Cardiac fibroblast (primary cell): ENCODE measurements at places on chromosomes 5 and 9.
A peak's percentile ranks its signal among the peaks of the same experiment; 100 is the strongest.

DNA sequence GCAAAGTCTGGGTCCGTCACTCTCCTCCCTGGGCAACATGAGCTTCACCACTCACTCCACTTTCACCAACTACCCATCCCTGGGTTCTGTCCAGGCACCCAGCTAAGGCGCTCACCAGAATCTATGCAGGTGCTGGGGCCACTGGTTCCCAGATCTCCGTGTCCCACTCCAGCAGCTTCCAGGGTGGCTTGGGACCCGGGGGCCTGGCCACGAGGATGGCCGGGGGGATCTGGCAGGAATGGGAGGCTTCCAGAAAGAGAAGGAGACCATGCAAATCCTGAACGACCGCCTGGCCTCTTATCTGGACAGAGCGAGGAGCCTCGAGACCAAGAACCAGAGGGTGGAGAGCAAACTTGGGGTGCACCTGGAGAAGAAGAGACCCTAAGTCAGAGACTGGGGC, 1611.0 kb upstream of the ACO1 start:
- no peak for DNase-seq

- DNase-seq, result no peak
Measured at GRCh38 chr5:1383886-1384401, 39.0 kb upstream of the CLPTM1L start.

DNA sequence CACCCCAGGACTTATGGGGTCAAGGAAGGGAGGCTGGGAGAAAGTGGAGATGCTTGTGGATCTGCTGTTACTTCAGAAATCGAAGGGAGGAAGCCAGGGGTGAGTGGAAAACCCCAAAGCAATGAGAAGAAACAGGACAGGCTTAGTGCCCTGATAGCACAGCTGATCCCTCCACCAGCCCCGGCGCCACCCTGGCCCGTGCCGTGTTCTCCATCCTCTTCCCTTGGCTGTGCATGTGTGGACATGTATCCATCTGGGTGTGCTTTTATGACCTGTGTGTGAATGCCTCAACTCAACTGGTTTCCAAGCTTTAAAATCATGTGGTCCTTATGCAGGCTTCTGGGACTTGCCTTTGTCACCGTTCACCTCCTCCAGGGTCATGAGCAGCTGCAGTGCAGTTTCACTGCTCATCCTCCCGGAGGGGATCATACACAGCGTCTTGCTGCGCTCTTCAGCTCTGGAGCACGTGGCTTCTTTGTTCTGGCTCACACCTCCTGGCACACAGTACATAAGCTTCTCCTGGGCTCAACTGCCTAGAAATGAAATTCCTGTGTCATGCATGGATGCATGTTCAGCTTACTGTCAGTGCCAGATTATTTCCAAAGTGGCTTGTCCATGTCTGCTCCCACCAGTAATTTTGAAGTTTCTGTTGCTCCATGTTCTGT, 58.2 kb downstream of the IPPK start:
- DNase-seq, result no peak

DNA sequence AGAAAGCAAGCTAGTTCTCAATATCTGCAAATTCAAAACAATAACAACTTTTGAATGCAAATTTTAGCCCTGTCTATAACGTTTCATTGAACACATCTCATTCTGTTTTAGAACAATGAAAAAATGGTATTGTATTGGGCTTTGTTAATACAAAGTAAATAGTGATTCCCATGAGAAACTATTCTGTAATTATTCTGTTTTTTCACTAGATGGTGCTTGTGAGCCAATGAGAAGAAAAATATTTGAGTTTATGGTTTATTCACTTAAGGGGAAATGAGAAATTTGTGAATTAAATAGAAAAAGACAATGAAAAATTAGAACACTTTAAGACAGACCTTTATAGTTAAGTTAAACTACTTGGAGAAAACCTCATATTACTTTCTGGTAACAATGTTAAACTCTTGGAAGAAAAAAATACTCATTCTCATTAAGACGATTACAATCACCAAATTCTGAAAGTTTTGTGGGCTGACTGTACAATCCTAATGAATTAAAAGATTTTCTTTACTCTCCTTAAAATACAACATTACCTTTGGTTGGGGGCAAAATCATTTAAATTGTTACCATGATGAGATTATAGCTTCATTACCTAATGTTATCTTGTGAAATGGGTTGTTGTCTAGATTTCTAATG, 127.0 kb downstream of the NNT start:
- DNase-seq, result peak; percentile 68

GRCh38 chr9:37215830-37216229, 95.5 kb downstream of the ZCCHC7 start:
- DNase-seq, result peak; percentile 39

GRCh38 chr9:127980060-127980705, 606 bp downstream of the EEIG1 start:
- no peak for DNase-seq

DNA sequence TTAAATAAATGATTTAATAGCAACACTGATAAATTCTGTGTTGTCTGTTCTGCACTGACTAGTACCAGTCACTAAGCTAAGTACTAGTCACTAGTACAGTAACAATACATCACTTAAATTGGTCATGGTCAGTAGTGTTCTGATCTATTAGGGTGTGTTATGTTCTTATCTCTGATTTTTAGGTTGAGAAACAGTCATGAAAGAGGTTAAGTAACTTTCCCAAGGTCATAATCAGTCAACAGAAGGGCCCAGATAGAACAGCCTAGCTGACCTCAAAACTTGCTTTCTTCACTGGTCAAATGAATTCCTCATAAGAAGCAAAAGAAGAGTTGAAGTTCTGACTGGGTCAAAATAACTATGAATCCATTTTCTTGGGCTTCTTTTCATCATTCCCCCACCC, 1492.7 kb downstream of the MAT2B start:
- no peak for DNase-seq

GRCh38 chr5:148569948-148570347, 84.4 kb downstream of the HTR4 start:
- no peak for DNase-seq

GRCh38 chr5:171477101-171477500, 57.7 kb downstream of the FGF18 start:
- DNase-seq, result no peak

- DNase-seq, result no peak
Measured at GRCh38 chr5:129807162-129807814, 59.4 kb downstream of the MINAR2 start.

DNA sequence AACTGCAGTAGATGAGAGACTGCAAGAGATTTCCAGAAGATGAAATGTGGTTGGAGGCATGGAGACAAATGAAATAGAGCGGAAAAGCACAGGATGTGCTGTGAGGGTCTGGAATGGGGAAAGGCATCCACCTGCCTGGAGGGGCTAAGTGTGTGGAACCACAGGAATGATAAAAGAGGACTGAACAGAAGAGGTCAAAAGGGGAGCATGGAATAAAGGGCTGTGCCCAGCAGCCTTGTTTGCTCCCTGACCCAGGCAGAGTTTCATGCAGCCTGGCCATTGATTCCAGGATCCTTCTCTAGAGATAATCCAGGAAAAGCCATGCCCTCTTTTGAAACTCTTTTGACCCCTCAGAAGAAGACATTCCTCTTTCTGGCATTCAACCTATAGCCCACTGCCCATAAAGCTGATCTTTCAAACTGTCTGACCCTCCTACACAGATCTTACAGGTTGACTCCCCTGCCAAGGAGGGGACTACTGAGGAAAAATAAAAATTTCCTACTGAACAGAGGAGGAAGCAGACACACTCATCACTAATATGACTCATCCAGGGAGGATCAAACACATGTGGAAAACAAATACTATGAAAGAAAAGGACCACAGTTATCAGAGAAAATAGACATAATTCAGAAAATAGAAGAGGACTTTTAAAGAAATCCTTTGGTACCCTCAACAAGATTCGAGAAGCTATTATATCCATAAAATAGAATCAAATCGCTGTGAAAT, 273.5 kb upstream of the PCSK5 start:
- no peak for DNase-seq

DNA sequence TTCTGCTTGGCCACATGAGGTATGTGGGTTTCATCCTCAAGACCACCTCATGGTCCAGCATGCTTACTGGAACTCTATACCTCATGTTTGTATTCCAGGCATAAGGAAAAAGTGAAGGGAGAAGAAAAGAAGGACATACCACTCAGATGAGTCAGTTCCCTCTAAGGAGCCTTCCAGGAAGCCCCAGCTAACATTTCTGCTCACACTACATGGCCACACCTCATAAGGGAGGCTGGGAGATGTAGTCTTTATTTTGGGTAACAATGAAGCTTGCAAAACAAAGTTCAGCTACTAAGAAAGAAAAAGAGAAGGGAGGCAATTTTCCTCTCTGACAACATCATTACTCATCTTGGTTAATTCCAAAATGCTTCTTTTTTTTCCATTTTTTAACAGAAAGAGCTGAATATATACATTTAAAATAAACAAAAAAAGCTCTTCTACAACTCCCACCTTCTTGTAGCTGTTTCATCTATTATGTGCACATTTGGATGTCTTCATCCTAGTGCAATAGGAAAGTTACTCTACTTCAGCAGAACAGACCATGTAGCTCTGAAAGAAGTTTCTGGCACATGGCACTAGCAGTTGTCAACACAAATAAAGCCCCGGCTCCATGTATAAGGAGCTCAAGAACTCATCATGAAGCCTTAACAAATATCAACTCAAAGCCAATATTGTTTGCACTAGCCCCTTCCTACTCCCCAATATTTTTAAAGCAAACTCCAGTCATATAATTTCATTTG, 123.6 kb upstream of the CCDC112 start:
- DNase-seq, result peak; percentile 97

DNA sequence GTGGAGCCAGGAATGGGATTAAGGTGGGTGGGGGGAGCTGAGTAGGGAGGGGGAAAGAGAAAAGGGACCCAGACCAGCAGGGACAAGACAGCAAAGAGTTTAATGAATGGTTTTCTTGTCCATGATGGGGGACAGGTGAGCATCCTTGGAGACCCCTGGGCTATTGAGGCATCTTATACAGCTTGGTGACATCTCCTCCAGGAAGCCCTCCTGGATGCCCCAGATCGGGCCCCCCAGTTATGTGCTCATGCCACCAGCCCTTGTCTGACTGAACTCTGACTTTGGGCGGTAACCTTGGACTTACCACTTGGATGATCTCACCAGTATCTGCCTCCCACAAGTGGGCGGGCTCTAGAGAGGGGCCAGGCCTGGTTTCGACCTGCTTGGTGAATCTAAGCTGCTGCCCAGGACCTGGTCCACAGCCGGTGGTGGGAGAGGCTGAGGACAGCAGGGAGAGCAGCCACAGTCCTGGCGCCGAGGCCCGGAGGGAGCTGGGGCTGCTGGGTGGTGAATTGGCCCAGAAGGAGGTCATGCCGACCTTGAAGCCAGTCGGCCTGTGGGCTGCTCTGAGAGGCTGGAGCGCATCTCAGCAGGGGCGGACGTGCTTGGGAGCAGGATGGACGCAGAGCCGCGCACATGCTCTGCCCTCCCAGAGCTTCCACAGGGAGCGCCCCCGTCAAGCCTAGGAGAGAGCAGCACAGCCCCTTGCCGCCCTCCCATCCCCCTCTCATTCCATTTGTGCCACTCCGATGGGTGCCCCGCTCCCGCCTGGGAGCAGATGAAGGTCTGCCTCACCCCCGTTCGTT, 36.2 kb downstream of the UNC5A start:
- peak; percentile 12 for DNase-seq
